Muscle of leg (tissue), 16 donors: ENCODE measurements at places on chromosomes 2 and 18.

DNA sequence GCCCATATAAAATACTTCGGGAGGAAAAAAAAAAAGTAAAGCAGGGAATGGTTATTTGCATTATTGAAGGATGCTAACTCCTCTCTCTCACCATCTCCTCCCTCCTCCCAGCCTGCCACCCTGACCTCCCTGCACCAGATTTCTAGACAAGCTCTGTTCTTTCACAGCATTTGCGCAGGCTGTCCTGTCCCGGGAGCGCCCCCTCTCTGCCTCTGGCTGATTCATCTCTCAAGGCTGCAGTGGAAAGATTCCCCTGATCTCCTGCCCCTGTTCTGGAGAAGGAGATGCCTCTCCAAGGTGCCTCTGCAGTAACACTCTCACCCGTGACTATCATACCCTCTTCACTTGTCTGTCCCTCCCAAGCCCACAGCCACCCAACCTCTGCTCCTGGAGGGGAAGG, 38.5 kb downstream of the COL4A4 start:
- no peak for DNase-seq

GRCh38 chr18:68822926-68823325, 25.0 kb downstream of the CCDC102B start:
- DNase-seq = no peak

DNA sequence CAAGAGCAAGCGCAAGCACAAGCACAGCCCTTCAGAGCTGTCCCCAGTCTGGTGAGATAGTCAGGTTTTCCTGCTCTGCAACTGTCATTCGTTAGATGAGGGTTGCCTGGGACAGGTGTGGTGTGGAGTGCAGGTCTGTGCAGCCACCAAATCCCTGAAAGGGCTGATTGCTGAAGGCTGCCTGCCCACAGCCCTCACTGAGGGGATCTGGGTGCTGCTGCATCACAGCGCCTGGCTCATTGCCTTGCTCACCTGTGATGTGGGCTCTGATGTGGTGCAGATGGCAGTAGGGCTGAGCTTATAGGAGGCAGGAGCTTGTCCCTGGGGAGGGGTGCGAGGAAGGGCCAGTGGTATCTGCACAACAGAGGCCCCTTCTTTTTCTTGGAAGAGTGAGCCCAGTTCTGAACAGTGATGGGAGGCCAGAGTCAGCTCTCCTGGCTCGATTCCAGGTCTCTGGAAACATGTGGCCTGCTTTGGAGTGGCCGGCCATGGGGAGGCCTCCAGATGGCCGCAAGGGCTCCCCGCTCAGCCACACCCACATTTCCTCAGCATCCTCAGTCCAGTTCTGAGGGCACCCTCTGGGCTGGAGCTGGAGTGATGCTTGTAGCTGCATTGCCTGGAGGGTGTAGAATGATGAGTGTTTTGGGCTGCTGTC, 11.4 kb downstream of the UBE2F start:
- DNase-seq = peak; percentile 49

DNA sequence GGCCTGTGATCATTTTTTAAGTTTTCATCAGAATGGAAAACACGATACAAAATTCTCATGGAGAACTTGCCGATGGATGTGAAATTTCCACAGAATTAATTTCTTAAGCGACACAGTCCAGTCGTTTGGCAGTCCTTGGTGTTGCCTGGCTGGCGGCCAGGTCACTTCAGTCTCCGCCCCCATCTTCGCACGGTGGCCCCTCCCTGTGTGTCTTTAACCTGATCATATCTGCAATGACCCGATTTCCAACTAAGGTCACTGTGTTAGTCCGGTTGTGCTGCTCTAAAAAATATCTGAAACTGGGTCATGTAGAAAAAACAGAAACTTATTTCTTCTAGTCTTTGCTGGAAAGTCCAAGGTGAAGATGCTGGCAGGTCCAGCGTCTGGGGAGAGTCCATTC, 44.5 kb upstream of the COPS8 start:
- DNase-seq = no peak

DNA sequence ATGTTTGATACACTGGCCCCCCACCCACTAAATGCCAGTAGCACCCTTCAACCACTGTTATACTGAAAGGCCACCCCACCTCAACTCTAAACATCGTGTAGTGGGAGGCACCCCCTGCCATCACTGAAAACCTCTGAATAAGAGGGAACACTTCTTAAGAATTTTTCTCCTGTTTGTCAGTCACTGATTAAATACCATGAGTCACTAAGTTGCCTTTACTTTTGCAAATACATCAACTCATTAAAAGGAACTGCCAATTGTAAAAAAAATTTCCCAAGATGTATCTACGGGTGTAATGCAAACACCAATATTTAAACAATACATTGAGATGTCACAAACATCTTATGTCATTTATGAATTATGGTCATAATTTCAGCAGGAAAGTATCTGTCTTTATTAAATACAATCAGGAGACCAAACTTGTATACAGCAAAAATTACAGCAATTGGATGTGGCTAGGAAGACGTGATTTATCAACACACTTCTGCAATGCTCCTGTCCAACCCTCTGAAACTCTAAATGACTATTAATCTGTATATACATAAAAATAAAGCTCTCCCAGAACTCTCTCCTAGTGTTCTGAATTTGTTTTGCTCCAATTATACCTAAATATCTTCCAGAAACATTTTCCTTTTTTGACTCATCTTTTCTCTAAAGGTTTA, 144.1 kb upstream of the STK17B start:
- DNase-seq = no peak

DNA sequence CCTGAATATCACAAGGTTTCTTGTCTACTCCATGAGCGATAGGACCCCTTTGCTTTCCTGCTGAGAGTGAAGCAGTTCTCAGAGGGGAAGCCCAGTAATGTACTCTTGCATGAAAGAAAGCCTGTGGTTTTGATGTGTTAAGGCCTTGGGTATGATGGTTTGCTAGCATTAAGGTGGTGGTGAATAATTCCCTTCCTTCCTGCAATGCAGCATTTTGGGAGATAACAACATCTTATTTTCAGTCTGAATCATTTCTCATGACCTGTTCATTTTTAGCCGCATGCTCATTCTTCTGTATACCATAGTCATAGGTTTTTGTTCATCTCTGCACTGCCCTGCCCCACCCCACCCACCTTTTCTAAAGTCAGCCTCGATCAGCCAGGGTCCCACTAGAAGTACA, 66.2 kb downstream of the HNMT start:
- no peak for DNase-seq

GRCh38 chr18:54606835-54607212, 15.8 kb downstream of the DYNAP start:
- DNase-seq = no peak

GRCh38 chr2:65319072-65319673, 91.5 kb downstream of the ACTR2 start:
- DNase-seq = no peak

DNA sequence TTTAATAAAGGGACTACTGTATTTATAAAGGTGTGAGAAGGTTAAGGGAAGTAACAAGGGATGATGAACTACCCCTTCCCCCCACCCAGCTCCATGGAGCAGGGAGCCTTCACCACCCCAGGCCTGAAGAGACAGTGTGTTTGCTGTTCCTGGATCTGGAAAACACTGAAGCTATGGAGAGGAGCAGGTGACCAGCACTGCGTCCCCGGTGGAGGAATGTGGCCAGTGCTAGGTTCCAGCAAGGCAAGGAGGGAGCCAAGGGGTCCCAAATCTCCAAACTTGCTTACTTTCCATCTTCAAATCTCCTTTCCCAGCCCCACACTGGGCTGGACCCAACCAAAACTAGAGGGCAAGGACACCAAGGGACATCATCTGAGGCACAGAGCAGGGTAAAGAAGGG, 128.7 kb upstream of the CD302 start:
- DNase-seq = no peak

DNA sequence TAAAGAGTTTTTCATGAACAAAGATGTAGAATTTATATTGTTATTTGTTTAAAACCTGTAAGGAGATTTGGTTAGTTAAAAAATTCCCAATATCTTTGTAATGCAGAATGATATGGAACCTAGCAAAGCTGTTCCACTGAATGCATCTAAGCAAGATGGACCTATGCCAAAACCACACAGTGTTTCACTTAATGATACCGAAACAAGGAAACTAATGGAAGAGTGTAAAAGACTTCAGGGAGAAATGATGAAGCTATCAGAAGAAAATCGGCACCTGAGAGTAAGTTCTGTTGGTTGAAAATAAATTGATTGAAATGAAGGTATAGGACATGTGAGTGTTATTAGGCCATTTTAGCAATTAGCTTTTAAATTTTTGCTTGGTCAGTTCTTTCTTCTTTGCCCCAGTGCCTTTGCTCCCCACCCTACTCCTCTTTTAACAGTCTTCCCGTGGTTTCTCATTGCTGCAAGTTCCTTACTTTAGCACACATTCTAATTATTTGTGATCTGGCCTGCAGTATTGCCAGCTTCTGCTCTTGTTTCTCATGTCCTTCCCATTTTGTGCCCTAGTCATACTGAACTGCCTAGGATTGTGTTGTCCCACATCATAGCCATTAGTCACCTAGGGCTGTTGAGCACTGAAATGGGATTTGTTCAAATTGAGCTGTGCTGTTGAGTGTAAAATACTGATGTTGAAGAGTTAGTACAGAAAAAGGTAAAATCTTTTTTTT, 36.6 kb downstream of the VAPA start:
- DNase-seq = peak; percentile 29

DNA sequence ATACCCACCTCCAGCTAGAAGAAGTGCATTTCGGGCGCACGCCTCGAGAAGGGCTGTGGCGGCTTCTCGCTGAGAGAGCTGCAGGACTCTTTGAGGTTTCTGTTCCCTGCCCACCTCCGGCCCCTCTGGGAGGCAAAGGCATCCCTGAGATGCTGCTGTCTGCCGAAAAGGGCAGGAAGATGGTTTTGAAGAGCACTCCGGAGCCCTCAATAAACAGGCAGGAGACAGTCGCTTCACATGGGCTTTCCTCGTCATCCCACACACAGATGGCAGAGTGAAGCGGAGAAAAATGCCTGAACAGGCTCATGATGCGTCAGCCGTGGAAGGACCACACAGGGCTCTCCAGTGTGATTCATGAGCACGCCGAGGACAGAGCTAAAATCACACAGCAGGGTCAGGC, 25.4 kb upstream of the GLI2 start:
- no peak for DNase-seq

GRCh38 chr2:149330127-149331022, at the start of gene LYPD6:
LYPD6 (plus strand) TSS chr2:149330587; CDS start chr2:149437709, 107,122 bp downstream.
- DNase-seq = peak; percentile 93

GRCh38 chr2:137252934-137253333, 487.6 kb downstream of the THSD7B start:
- no peak for DNase-seq

GRCh38 chr2:128228894-128229293, 89.8 kb downstream of the HS6ST1 start:
- no peak for DNase-seq

DNA sequence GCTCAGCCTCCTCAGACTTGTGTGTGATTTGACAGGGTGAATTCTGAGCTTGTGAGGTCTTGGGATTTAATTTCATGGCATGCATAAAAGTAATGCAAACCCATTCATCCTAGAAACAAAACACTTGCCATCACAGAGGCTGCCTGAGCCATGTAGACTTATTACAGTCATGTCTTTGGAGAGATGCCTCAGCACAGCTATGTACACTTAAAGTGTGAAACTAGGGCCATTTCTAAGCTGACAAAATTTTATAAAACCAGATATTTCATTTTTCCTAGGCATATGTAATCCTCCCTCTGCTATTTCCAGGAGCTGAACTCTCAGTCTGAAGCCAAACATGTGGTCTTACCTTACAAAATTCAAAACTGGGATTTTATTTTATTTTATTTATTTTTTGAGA, 322.2 kb upstream of the SPHKAP start:
- peak; percentile 57 for DNase-seq

- no peak for DNase-seq
These were observed 159.7 kb downstream of the MYCN start for GRCh38 chr2:16100006-16100405.

- peak; percentile 79 for DNase-seq
These were observed 484 bp downstream of the ABCB6 start for GRCh38 chr2:219218217-219218731.

DNA sequence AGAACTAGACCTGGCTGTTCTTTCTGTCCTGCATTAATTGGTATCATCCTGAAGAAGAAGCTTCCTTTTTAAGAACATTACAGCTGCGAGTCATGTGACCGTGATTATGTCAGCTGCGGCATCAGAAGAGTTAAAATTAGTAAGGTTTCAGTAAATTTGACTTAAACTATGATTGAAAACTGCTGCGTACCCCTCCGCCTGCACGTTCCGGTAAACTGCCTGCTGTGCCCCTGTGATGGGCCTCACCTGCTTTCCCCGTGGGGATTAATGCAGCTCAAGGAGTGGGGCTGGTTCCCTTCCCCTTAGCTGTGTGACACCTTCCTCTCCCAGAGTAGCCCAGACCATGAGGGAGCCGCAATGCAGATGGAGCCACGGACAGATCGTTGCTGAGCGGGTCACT, 36.1 kb upstream of the MYO3B start:
- DNase-seq = no peak

DNA sequence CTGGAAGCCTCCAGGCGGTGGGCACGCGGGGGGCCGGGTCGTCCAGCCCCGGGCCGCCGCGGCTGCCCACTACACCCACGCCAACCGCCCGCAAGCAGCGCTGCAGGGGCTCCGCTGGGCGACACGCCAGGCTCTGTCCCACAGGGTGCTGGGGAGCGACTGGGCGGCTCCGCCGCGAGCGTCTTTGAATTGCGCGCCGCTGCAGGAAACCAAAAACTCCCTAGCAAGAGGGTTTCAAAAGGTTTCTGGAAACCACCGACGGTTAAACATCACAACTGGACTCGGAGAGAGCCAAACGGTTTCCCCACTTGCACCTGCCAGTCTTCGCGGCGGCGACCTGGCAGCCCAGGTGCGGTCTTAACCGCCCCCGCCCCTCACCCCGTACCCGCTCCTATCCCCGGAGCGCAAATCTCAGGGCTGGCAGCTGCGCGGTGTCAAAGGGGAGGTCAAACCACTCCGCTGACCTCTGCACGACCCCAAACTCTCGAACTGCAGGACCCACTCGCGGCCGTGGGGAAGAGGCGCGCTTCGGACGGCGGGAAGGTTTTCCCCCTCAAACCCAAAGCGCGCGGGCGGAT, 1.0 kb downstream of the CXCR4 start:
- no peak for DNase-seq
